ENCODE measurements at places on chromosomes 6 and 20.

DNA sequence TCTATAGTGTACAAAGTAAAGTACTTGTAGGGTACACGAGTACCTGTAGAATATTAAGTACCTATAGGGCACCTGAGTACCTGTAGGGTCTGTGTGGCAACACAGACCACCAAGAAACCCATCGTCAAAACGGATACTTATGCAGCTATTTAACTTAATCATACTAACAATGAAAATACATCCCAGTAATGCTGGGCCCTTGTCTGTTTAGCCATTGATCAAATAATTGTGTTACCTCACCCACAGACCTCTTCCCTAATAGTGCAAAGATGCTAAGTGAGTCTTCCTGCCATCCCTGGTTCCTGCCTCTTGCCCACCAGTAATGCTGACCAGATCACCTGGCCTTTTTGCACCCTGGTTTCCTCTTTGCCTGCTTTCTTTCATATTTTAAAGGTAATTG is 7.5 kb upstream of the COL10A1 start:
- DNase-seq: no peak

- no peak for DNase-seq
These were observed 115.5 kb upstream of the AFDN start for GRCh38 chr6:167711211-167711610.

DNA sequence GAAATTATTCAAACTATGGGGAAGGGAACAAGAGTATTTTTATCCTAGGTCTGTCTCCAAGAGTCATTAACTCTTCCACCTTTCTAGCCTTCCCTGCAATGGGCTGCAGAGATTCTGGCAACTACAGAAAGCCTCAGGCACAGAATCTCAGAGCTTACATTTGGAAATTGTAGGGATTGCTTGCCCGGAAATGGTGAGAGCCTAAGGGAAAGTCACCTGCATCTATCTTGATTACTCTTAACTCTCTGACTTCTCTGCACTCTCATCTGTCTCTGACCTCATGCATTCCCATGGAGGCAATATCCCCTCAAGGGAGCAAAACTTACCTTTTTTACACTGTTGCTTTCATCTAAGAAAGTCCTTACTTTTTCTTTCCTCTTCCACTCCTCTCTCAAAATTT is 513.2 kb upstream of the MARCKS start:
- DNase-seq: no peak

DNA sequence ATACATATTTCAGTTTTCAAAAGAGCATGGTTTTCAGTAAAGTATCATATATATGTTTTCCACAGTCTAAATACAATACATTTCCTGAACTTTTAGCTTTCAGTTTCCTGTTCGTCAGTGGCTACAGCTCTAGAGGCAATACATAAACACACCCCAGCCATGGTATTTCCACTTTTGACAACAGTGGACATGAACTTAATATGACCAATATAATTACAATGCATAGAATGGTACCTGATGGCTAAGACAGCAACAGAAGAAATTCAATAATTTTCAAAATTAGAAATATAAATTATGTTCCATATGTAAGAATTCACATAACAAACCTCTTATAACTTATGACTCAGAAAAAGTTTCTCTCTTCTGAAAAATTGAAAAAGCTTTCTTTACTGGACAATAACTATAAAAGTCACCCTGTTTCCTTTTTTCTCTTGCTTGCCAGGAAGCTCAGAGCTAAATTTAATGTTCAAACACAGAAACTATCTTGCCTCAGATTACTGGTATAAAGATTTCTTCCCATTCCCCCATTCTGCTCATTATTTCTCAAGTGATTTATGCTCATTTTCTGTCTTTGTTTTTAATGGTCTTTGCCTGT is 19.2 kb downstream of the FKBP5 start:
- no peak for DNase-seq

GRCh38 chr6:132719736-132720448 is 6.0 kb upstream of the VNN1 start:
- DNase-seq: no peak

DNA sequence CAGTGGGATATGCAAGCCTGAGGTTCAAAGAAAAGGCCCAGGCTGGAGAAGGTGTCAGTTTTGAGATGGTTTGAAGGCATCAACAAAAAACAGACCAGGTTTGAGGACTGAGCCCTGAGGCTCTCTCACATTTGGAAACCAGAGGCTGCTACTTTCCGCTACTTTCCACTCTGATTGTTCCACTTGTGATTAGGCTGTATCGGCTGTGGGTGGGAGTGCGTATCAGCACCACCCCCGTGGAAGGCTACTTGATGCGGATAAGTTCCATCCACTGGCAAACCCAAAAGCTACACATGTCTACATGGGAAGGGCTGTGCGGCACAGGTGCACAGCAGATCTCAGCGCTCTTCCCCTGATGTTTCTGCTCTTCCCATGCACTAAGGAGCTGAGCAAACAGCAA is 198.7 kb downstream of the GMPR start:
- DNase-seq: no peak

GRCh38 chr20:17887331-17888030 is 81.1 kb downstream of the SNX5 start:
- DNase-seq: no peak

GRCh38 chr20:20292472-20292871 is 75.4 kb upstream of the INSM1 start:
- DNase-seq: no peak

DNA sequence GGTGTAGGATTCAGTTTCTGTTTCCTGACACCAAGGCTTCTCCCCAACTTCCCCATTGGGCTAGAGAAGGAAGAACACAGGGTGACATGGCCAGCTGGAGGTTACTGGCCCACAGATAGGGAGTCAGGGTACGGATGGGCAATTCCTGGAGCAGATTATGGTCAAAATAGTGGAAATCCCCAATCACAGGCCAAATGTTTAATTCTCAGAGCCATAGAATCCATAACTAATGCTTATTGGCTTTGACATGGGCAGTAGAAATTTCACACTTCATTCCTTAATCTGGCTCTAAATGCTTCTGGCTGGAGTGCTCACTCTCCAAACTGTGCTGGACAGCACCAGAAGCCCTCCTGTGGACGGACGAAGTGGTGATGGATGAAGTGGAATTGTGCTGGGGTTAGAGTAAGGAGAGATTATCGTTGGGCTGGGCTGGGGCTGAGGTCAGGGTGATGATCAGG is 887 bp downstream of the SIGLEC1 start:
- no peak for DNase-seq

- no peak for DNase-seq
These were observed 449.7 kb downstream of the CDC5L start for GRCh38 chr6:44837255-44837654.

DNA sequence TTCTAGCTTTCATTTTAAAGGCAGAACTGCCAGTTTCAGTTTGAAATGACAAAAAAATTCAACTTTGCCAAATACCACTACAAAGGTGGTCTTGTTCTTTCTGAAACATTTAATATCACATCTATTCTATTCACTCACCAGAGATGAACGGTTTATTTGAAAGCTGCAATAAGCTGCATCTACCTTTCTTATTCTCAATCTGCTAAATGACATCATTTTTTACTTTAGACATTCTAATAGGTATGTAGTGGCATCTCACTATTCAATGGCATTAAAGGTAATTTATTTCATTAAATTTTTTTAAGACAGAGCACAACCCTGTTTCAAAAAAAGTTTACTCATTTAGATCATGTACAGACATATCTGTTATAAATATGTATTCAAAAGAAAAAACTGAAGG is 66.5 kb upstream of the SMIM29 start:
- DNase-seq: no peak

DNA sequence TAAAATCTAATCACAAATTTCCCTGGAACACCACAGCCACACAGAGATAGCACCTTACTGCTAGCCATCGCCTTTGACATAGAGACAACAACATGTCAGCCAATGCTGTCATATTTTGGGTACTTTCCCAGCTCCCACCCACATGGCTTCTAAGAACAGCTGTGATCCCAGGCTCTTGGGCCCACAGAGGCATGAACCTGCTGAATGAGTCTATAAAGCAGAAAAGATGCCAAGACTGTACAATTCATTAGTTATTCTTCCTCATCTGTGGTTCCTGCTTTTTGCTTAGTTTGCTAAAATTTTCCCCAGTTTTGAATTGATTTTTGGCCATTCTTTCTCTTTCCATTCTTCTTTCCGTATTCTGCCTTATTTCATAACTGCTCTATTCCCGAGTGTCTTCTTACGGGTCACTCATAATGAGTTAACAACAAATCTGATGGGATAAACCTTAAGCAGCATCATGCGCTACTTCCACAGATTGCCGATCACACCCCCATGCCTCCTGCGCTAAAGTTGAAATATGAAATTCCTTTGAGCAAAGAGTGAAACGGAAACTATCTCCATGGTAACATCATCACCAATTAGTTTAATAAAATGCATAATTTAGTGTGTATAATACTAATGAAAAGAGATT is 327.3 kb upstream of the HSF2 start:
- no peak for DNase-seq

DNA sequence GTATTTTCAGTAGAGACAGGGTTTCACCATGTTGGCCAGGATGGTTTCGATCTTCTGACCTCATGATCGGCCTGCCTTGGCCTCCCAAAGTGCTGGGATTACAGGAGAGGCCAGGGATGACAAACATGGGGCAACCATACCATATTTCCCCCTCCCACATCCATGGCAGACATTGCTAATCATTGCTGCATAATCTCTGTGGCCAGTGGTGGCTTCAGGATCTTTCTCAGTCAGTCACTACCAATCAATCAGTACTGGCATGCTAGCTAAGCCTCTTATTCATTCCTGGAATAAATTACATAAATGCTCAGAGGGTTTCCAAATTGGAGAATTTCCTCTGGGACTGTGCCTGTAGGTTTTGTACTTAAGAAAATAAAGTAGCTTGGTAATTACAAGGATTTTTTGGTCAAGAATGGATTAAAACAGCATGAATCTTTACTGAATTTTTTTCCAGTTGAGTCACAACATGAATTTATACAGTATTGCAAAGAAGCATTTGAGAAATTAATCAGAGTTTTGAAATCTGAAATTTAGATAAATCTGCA is 138.1 kb downstream of the FNDC1 start:
- DNase-seq: no peak

DNA sequence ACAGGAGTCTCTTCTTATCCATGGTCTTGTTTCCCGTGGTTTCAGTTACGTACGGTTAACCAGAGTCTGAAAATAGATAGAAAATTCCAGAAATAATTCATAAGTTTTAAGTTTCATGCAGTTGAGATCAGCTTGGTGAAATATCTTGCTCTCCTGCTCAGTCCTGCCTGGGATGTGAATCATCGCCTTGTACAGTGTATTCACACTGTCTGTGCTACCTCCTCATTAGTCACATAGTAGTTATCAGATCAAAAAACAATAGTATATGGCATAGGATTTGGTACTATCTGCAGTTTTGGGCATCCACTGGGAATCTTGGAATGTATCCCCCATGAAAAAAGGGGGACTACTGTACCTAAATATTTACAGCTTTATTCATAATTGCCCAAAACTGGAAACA is 22.7 kb upstream of the MOCS1 start:
- DNase-seq: no peak

DNA sequence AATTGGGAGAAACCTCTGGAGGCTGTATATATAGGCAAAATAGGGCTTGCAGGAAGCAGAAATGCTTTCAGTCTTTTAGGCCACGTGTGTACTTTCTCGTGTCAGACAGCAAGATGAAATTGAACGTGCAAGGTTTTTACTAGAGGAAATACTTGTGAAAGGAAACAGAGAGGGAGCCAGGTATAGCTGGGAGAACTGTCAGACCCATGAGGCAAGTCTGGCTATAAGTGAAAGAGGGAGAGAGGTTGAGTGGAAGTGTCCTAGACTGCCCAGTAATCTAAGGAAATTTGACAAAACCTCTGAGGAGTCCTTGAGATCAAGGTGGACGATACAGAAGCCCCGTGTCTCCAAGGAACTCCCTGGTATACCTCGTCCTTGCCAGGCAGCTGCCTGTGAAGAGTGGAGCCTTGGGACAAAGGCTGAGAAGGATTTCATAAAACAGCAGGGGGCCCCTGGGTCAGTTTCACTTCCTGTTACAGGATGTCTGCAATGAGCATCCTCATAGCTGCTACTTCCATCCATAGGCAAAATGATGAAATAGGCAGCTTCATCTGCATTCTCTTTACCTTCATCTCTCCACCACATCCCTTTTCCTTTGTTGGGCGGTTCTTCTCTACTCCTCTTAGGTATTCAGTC is 114.4 kb upstream of the MAP3K7 start:
- DNase-seq: no peak

GRCh38 chr6:43677759-43678158 is 9.8 kb downstream of the MRPS18A start:
- no peak for DNase-seq

- no peak for DNase-seq
These were observed 176.2 kb downstream of the NFATC2 start for GRCh38 chr20:51366155-51366886.

GRCh38 chr20:31839782-31840487 is 5.5 kb downstream of the FOXS1 start:
- no peak for DNase-seq

DNA sequence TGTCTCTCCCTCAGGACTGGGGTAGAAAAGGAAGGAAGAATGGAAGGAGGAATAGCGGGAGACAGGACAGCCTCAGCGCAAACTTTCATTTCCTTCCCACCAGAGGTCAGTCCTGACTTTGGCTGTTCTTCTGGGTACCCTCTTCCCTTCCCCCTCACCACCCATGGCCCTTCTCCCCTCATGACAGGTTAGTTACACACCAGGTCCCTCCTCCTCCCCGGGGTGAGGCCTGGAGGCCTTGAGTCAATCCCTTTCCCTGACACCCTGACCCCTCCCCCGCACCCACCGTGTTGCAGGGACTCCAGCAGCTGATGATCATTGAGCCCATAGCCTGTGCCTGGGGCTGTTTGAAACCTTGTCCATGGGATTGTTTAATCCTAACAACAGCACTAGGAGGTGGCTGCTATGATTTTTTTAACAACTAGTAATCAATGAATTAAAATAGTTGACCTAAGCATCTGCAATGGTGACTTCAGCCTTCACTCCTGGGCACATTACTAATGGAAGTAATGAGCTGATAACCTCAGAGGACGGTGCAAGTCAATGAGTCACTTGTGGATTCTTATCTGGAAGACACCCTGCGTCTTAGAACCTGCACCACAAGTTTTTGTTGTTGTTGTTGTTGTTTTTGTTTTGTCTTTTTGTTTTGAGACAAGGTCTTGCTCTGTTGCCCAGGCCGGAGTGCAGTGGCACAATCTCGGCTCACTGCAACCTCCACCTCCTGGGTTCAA is 46.6 kb upstream of the CCDC167 start:
- no peak for DNase-seq

DNA sequence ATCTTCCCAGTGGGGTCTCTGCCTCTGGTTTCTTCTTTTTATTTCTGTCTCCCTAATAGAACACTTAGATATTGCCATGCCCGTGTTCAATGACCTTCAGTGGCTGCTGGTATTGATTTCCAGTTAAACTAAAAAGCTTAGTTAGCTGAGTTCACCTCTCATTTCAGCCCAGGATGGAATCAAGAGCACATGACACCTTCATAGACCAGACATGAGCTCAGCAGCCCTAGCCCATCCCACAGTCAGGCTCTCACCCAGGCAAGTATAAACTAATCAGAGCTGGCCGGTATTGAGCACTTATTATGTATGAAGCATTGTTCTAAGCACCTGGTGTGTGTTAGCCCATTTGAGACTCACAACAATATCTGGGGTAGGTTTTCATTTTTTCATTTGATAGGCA is 33.7 kb upstream of the PLEKHG1 start:
- DNase-seq: no peak

GRCh38 chr6:9699888-9700287 is 715.0 kb downstream of the TFAP2A start:
- no peak for DNase-seq

- no peak for DNase-seq
These were observed 9.0 kb downstream of the EEF1A1 start for GRCh38 chr6:73511796-73512195.
